ENCODE measurements at places on chromosomes 6 and 20.

GRCh38 chr6:43658161-43658560, 13.3 kb downstream of the RSPH9 start:
- DNase-seq, result no peak

- no peak for DNase-seq
These were observed 864 bp upstream of the CEBPB start for GRCh38 chr20:50189681-50190250.

- DNase-seq, result no peak
These were observed 42.8 kb upstream of the PSMF1 start for GRCh38 chr20:1075616-1076015.

DNA sequence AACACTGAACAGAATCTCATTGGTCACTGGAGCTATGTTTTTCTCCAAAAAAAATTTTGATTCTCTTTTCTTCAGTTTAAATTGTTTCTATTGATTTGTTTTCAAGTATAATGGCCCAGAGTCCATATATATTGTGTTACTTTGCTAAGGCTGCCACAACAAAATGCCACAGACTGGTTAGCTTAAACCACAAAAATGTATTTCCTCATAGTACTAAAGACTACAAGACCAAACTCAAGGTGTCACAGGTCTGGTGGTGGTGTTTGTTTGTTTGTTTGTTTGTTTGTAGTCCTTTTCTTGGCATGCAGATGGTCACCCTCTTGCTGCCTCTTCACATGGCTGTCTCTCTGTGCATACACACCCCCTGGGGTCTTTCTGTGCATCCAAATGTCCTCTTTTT, 34.0 kb downstream of the BMP5 start:
- DNase-seq, result no peak

GRCh38 chr6:132466952-132467351, 46.0 kb downstream of the STX7 start:
- no peak for DNase-seq

DNA sequence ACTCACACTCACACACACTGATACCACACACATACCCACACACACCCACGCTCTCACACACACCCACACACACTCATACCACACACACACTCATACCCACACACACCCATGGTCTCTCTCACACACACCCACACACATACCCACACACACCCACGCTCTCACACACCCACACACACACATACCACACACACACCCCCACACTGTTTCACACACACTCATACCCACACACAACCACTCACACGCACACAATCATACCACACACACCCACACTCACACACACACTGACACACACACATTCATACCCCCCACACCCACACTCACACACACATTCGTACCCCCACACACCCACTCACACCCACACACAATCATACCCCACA, 158.1 kb downstream of the SMOC2 start:
- no peak for DNase-seq

- no peak for DNase-seq
These were observed 6.6 kb upstream of the ZNF831 start for GRCh38 chr20:59157064-59157463.

DNA sequence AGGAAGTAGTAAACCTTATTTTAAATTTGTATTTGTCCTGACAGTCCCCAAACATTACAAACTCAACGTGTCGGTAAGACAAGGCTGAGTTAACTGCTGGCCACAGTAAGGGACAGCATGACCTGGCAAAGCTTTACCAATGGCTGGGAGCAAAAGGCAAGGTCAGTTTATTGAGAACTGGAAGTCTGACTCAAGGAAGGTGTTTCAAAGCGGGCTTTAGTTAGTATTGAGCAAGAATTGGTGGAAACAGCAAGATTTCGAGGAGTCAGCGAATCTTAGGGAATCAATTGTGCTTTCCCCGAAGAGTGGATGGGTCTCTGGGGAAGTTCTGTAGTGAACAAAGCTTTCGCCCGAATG, 885 bp upstream of the GZF1 start:
- no peak for DNase-seq

DNA sequence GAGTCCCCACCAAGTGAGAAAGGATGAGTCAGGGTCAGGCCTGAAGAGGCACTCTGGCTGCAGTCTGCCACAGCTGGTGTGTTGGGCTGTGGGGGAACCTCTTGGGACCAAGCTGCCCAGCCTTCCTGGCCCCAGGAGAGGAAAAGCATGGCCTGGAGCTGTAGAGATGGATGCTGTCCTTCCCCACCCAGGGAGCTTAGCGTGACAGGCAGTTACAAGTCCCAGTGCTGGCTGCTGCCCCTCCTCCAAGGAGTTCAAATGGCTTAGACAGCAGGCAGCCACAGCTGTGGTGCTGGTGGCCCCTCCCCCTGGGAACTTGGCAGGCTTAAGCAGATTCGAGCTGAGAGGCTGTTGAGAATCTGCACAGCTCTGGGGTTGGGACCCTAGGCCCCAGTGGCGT, 253.2 kb downstream of the PLCB1 start:
- no peak for DNase-seq

GRCh38 chr6:29733057-29733456, 9.8 kb downstream of the HLA-F start:
- no peak for DNase-seq

DNA sequence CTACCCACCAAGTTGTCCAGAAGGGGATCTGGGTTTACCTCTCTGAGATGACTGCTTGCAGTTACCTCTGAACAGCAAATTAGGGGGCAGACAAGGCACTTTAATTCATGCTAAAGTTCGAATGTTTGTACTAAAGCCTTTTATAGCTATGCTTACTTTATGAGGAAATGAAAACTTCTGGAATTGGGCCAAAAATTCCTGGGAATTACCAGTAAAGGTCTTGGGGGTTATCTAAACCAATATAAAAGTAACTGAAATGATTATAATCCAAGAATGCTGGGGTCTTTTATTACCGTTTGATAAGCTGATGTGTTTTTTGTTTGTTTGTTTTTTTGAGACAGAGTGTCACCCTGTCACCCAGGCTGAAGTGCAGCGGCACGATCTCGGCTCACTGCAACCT, 7.9 kb upstream of the LZTS3 start:
- DNase-seq, result no peak

- DNase-seq, result no peak
These were observed 20.0 kb upstream of the PLAGL1 start for GRCh38 chr6:144027932-144028587.

DNA sequence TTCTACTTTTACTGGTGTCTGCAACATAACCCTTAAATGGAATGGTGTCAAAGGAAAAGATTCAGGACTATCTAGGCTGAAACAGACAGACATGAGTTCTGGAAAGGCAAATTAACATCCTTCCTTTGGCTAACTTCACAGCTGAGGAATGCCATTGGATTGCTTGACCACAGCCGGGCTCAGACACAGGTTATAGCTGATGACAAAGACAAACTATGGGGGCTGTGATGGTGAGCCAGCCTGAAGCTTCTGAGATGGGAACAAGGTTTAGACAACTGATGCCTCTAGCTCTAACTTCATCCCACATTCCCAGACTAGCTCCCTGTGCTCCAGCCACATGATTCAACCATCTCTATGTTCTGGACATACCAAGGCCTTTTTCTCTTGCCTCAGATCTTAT, 15.3 kb downstream of the POLR1C start:
- no peak for DNase-seq

GRCh38 chr6:5133943-5134342, 48.8 kb downstream of the PPP1R3G start:
- DNase-seq, result no peak

DNA sequence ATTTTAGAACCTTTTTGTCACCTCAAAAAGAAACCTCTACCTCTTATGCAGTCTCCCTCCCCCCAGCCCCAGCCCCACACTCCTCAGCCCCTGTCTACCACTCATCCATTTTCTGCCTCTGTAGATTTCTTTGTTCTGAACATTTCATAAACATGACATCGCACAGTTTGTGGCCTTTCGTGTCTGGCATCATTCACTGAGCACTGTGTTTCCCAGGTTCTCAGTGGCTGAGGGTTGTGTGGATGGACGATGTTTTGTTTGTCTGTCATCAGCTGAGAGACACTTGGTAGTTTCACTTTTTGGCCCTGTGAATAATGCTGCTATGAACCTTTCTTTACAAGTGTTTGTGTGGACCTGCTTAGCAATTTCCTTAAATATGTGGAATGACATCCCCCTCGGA, 64.5 kb downstream of the FAM120B start:
- DNase-seq, result no peak

GRCh38 chr6:166761801-166762200, 134.8 kb upstream of the RPS6KA2 start:
- DNase-seq, result no peak
